ENCODE measurements at places on chromosomes 7 and 10.
A peak's percentile ranks its signal among the peaks of the same experiment; 100 is the strongest.

DNA sequence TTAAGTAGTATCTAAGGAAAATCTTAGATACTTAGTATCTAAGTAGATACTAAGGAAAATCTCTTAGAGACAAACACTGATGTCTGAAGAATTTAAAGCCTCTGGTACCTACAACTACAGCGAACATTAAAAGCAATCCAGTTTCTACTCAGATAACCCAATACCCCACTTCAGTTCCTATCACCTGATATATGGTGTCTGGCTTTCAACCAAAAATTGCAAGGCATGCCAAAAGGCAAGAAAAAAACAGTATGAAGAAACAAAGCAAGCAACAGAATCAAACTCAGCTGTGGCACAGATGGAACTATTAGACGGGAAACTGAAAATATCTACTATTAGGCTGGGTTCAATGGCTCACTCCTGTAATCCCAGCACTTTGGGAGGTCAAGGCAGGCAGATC lies 31.1 kb downstream of the ARHGAP12 start:
- no peak for DNase-seq

DNA sequence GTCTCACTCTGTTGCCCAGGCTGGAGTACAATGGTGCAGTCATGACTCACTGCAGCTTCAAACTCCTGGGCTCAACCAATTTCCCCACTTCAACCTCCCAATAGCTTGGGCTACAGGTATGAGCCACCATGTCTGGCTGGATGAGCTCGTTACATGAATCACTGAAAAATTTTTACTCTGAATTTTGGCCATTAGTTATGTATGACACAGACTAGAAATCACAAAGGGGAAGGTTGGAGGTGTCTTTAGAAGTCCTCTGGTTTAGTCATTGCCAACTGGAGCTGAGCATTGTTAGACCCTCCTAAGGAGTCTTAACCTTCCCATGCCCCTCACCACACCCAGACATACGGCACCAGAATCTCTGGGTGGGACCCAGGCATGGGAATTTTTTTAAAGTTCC lies 34.7 kb downstream of the SVIL start:
- DNase-seq: no peak

GRCh38 chr10:78973901-78974616 lies 94.7 kb upstream of the ZMIZ1 start:
- DNase-seq: peak; percentile 26

DNA sequence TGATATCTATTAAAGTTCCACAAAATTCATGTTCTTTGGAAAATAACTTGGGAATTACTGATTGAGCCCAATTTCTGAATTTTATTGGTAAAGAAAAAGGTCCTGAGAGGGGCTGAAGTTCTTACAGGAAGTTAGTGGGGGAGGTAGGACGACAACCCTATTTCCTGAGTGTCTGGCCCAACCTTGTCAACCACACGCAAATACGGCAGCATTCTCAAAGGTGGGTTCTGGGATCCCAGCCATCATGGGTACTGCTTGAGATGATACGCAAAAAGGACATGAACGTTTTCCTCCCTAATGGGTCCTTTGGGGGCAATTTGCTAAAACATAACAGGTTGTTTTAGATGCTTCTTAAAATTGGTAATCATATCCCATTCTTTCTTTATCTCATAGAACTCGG lies 2.7 kb upstream of the PDCD4 start:
- peak; percentile 30 for DNase-seq

- DNase-seq: no peak
These were observed 107.4 kb upstream of the KMT2E start for GRCh38 chr7:104906556-104906955.

DNA sequence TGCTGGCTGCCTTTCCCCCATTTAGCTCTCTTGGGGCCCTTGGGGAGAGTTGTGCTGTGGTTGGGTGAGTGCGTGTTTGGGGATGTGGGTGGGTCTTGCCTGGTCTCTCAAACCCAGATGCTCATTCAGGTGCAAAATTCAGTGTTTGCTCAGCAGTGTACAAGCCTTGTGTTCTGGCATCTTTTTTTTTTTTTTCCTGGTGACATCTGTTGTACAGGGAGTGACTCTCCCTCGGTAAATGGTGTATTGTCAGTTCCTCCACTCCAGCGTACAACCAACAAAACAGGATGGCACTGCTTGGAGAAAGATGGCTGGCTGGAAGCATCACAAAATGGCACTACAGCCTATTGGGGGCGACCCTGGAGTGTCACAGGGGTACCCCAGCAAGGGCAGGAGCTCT lies 75.5 kb downstream of the LRMDA start:
- no peak for DNase-seq

DNA sequence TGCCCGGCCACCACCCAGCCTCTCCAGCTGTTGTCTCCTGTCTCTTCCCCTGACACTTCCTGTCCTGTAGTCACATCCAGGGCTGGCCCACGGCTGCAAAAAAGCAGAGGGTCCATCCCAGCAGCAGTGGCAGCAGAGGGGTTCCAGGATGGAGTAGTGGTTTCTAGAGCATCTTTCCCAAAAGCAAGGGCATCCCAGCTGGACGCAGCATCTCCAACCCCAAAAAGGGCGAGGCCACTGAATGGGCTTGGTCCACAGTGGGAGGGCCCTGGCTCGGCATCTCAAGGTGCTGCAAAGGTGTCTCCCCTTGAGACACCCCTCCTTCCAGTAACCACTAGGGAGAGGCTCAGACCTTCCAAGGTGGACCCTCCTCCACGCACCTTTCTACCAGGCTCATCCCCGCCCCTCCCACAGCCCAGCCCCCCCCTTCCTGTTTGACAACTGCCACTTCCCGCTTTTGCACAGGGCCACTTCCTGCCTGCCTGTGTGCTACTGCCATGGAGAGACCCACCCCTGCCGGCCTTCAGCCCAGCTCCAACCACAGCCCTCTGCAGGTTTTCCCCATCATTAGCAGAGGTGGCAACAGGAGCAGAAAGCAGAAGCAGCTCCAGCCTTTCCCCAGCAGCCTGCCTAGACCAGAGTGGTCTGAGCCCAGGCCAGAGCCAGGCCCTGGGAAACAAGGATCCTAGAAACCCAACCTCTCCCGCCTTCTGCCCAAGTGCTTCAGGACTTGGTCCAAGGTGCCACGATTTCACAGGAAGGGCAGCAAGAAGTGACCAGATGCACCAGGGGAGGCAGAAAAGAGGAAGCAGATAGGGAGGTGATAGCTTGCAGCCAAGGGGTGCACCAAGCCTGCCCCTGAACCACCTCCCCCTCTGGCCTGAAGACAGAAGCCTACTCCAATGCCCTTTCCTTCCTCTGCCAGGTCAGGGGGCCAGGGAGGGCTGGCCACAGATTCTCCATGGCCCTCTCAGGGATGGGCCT lies 8.6 kb downstream of the CAMK2G start:
- DNase-seq: peak; percentile 25

DNA sequence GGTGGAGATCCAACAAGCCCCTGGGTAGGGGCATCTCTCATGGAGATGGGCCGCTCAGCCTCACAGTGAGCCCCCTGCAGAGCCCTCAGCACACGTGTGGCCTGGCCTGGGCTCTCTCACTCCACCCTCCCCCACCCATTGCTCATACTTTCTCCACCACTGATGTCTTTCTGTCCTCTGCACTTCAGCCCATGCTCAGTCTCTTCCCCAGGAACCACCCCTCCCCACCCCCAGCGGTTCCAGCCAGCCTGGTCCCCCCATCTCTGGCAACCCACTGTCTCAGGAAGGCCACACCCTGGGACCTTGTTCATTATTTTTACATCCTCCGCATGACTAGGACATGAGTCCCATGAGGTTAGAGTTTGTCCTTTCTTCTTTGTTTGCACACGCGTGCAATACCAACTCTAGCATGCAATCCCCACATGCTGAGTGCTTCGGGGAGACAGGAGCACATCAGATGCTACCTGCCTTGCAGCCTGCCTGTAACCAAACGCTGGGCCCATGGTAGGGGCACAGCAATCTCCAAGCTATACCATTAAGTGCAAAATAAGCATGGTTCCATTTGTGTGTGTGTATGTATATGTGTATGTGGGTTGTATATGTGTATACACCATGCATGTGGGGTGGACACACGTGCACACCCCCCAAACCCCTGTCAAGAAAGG lies 408.4 kb upstream of the FOXK1 start:
- no peak for DNase-seq

Data from activated T-cell treated with anti-CD3 and anti-CD28 coated beads for 1 hour (primary cell).